Colonic mucosa (tissue), 4 donors: ENCODE measurements at places on chromosomes 1 and 21.

DNA sequence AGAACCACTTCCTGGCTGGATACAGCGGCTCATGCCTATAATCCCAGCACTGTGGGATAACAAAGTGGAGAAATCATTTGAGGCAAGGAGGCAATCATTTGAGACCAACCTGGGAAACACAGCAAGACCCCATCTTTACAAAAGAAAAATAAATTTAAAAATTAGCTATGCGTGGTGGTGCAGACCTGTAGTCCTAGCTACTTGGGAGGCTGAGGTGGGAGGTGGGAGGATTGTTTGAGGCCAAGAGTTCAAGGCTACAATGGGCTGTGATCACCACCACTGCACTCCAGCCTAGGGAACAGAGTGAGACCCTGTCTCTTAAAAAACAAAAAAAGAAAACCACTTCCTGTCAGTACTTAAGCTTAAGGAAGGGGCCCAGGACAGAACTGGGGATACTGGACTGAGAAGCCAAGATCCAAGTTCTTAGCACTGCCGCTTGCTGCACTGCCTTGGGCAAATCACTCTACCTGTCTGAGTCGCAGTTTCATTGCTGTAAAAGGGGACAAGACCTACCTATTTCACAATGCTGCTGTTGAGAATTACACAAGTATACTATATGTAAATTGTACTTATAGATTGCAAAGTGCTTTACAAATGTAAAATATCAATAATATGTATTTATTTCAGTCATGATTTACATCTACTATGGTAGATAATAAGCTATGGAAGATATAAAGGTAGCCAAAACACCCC, 154.9 kb downstream of the RERE start:
- no peak for DNase-seq

GRCh38 chr1:228798548-228798947, 63.3 kb downstream of the RHOU start:
- no peak for DNase-seq

DNA sequence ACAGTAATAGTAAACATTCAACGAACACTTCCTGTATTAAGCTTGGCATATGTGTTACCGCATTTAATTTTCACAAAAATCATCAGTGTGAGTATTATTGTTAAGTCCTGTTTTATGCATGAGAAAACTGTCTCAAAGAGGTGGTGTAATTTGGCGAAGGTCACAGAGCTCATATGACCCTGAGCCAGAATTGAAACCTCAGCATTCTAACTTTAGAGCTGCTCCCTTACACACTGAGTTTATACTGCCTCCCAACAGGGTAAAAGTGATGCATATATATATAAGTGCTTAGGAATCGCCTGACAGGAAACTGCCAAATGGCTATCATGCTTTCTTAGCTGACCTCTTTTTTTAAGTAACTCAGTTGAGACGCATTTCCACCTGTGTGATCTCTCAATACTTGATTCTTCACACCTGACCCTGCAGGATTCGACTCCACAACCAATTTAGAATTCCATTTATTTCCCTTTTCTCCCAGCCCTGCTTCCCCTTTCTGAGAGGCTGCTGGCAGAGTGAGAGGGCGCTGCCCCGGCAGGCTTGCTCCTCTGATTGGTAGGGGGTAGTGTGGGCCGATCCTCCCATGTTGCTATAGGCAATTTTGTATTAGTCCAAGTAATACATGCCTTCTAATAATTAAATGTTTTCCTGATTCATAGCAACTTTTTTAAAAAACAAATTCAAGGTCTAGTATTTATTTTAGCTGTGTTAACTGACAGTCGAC, 40.5 kb downstream of the ZBTB40 start:
- DNase-seq: no peak

DNA sequence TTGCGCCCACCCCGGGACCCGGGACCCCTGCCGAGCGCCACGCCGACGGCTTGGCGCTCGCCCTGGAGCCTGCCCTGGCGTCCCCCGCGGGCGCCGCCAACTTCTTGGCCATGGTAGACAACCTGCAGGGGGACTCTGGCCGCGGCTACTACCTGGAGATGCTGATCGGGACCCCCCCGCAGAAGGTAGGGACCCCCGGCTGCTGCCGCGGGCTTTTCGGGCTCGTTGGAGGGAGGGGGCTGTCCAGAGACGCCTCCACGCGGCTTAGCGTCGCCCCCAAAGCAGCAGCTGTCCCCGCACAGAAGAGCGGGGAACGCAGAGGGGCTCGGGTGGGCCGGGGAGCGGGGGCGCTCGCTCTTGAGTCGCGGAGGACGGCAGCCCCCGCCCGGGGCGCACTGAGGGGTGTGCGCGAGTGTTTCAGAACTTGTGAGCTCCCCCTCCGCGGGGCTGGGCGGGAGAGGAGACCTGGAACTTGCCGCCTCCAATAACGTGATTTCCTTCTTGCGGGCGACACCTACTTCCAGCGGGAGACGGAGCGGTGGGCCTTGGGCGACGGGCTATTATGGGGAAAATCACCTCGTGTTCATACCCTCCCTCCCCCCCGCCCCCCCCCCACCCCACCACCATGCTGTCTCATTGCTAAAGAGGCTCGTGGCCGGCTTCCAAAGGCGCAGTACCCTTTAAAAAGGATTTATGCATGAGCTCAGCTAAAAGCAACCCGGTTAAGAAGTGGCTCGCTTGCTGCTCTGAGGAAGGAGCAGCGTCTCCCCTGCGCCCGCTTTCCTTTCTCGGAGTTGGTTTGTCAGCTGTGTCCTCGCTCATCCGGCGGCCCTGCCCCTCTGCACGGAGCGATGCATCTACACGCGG, 664 bp downstream of the BACE2 start:
- DNase-seq: peak; percentile 67

DNA sequence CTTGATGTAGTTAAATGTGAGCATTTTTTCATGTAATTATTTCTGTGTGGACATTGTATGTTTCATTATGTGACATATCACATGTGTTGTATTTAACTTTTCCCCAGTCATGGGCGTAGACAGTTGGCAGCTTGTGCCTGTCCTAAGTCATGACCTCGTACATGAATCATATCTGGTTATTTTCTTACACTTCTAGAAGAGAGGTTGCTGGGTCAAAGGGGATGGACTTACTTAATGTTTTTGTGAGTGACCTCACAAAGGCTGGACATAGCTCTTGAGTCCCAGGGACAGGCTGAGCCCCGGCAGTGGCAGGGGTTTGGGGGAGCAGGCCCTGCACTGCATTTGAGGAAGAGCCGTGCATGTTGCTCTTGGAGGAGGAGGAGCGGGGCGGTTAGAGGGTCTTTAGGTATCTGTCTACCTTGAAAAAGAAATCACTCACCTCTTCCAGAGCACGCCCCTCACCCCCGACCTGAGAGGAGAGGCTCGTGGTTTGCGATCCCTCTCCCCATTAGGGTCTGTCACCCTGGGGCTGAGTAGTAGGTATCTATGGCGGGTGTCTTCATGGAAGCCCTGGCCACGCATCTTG, 16.4 kb downstream of the IFNGR2 start:
- no peak for DNase-seq

DNA sequence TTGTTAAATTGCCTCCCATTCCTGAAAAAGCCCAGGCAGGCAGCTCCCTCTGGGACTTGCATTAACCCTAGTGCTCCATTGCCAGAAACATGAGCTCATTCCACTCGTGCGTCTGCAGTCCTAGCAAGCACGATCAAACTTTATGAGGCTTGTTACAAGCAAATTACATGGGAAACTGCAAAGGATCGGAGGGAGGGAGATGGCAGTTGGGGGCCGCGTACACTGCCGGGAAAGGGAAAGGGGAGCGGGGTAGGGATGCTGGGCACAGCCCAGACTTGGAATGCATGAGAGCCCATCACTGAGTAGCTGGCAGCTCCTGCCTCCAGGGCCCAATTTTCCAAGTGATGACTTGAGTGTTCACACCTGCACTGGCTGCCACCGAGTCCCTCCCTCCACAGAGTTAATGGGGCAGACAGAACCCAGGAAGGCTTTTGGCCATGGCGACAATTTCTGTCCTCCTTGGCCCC, 169.9 kb downstream of the BRINP2 start:
- no peak for DNase-seq

DNA sequence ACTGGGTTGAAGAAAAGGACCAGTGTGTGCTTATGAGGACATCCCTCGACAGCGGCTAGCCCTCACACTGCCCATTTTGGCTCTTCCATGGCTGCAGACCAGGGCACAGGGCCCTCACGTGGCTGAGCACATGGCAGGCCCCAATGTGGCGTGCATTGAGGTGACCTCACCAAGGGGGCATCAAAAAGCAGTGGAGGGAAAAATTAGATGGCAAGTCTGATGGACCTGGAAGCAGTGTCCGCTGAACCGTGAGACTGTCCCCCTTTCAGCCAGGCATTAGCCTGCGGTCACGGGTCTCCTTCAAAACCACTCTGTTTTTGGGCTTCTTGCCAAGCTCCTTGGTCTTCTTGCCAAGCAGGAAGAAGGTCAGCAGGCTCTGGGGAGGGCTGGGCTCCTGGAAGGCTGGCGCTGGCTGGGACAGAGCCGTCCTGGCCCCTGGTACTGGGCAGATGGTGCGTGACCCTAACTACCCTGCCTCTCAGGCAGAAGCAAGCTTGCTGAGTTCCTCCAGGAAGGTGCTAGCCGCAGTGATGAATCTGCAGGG, 30.8 kb downstream of the TRIM67 start:
- DNase-seq: peak; percentile 49

DNA sequence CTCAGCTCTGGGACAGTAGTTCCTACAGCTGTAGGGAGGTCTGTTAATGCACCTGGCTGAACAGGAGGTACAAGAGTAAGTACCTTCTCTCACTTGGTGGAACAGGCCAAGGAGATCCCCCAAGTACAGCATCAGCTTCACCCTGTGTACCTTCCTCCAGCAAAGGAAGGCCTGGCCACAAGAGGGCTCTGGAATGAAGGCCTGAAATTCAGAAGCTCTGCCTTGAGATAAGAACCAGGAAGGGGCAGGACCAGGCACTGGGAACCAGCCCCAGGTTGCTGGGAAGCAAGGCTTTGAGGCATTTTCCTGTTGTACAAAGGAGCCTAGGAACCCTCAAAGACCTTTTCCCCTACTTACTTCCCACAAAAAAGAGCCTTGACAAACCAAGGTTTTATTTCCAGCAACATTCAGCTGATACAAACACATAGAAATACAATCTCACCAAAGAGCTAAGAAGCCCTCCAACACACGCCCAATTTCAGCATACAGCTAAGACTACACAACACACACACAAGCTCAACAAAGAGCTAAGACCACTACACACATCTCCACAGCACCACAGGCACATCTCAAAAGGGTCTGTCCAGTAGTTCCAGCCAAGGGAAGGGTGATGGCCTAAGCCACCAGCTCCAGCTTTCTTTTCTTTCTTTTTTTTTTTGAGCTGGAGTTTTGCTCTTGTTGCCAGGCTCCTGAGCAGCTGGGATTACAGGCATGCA, 23.5 kb downstream of the F11R start:
- DNase-seq: peak; percentile 79
